ENCODE measurements at places on chromosomes 1 and 21.

DNA sequence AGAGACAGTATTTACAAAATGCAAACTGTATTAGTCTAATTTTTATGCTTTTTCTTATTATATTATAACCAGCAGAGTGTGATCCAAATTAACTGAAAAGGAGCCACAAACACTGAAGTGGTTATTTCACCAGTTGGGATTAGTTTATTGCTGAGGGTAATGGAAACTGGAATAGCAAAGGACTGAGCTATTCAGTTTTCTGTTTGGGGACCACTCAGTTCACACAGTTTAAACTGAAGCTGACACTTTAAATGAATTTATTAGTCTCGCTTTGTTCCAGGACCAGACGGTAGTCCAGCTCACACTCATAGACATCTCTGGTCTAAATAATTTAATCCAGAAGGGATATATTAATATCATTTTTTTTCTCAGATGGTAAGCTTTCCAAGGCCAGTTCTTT, 410.7 kb downstream of the LTN1 start:
- DNase-seq: no peak

- DNase-seq: no peak
Measured at GRCh38 chr21:44789880-44790279, 11.7 kb downstream of the UBE2G2 start.

GRCh38 chr1:207962716-207963426, 51.9 kb upstream of the CD34 start:
- no peak for DNase-seq

GRCh38 chr1:233170741-233171140, 124.8 kb downstream of the PCNX2 start:
- DNase-seq: no peak

GRCh38 chr1:87683196-87683956, 354.7 kb downstream of the LMO4 start:
- no peak for DNase-seq

DNA sequence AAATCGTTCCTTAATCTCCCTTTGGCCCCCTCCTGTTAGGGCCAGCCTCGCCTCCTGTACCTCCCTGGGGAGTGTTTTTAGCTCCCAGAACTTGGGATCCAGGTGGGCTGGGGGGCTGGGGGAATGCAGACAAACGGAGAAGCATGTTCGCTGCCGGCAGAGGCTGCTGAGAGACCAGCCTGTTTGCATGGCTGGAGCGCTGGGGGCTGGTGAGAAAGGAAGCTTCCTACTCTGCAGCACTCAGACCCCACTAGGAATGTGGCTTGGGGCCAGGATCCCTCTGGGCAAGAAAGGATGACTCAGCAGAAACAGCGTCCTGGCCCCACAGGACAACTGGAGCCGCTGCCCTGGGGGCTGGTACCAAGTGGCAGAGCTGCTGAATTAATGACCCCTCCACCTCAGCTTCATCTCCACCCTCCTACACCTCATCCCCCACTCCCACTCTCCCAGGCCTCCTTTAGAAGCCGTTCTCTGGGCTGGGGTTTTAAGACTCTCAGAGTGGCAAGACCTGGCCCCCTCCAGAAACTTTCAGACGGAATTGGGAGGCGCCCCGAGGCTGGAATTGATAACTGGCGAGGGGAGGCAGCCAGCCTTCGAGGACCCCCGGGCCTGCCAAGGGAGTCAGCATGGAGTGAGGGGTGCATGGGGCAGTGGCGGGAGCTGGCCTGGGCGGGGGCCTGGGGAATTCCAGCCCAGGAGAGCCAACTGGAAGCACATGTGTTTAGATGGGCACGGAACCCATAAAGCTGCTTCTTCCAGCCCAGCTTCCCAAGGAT, 28.5 kb upstream of the EPS8L3 start:
- no peak for DNase-seq

DNA sequence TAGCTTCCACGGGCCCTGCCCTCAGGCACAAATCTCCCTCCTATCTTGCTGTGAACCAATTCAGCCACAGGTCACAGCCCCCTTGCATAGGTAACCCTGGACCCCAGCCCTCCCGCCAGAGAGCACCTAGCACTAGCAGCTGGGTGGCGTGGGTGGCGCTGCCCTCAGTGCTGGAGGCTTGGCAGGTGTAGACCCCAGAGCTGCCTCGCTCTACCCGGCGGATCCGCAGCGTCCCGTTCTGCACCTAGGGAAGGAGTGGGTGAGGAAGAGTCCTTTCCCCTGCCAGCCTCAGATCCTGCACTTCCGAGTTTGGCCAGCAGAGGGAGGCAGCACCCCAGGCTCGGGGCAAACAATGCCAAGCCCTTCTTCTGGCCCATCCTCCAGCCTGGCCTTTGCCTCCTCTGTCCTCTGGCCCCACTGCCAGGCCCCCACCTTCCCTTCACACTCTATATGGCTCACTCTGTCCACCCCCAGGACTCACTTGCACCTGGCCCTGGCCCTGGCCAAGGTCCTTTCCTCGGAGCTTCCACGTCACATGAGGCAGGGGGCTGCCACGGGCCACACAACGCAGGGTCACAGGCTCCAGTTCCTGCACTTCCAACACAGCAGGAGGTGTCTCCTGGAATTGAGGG, 9.0 kb downstream of the IGSF9 start:
- peak; percentile 22 for DNase-seq

DNA sequence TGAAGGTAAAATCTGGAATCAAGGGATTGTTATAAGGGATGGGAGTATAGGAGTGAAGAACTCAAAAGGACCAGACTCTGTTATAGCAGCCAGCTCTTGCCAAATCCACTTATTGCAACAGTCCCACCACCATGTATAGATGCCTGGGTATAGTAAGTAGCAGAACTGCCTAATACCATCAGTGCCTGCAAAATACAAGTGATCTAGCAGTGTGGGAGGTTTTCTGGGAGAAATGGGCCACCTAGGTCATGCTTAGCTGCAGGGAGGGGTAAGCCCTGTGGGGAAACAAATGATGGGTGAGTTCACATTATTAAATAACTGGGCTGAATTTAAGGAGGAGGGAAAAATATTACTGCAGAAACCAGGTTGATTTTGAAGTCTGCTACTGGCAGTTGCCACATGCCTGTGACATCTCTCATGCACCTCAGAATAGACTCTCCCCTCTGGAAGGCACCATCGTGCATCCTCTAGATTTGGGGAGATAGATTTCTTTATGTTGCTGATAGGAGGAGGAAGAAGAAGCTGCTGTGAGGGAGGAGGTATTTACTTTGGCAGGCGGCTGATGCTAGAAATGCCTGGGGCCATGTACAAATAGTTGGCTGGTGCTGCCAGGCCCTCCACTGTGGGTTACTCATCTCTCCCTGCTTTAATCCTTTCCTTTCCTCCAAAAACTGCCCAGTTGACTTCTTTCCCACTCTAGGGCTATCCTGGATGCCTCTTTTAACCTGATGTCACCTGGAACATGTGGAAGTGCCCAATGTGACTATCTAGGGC, 27.5 kb downstream of the HLX start:
- DNase-seq: no peak

DNA sequence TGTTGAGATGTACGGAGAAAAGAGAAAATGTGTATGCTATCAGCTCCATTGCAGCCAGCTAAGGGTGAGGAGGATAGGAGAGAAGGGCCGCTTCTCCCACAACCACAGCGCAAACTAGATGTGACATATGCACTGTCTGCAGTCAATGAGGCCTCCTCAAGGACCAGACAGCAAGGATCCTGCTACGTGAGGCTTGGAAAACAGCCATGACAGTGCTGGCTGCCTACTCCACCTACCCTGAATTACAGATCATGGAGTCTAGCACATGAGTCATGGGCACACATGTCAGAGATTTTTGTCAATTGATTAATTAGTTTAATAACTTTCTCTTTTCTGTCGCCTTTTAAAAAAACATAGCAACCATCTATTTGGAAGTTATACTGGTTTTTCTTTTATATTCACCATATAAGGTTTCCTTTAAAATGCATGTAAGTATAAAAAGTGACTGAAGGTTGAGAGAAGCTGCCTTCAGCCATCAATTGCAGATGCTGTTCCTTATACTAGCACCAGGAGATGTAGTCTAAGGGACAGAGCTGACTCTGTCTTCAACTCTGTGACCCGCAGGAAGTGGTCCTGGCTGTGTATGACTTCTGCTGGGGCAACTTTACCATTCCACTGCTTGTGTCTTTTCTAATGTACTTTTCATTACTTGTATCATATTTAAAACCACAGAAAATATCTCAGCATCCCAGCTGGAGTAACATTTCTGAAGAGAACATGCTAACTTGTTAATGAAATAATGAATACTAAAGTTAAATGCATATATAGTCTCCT, 3.1 kb downstream of the VPS26C start:
- no peak for DNase-seq

- DNase-seq: no peak
Measured at GRCh38 chr1:68230901-68231626, 1.3 kb downstream of the WLS start.

GRCh38 chr1:70573317-70573843, 162.3 kb downstream of the CTH start:
- no peak for DNase-seq

GRCh38 chr1:236808564-236809130, 13.6 kb downstream of the MTR start:
- DNase-seq: no peak

DNA sequence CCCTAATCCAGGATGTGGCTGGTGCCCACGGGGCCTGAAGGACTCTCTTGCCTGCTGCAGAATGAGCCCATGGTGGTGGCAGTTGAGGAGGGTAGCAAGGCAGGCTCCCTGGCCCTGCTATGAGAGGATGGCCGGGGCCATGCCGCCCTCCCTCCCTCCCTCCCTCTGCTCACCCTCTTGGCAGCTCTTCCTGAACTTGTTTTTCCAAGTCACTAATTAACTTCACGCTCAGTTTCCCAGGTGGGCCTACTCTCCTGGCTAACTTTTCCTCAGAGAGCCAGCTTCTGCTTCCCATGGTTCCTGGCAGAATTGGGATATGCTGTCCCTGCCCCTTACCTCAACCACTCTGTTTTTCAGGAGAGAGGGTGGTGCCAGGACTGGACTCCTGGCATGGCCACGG, 10.2 kb downstream of the KCNC4 start:
- no peak for DNase-seq

DNA sequence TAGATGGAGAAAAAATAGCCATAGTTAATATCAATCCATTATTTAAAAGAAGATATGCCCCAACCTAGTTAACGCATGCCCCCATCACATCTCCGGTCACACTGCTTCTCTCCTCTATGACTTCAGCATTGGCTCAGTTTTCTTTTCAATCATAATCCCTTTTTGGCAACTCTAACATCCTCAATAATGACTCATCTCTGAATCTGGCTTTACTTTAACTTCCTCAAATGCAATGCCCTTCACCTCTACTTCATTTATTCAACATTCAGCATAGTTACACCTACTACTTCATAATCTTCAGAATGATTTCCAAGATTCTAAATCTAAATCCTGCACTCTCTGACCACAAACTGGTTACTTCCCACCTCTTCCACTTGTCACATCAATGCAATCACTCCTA, 417.3 kb downstream of the USH2A start:
- no peak for DNase-seq
